ENCODE measurements at places on chromosomes 6 and 20.

GRCh38 chr20:32203356-32204204, 4.0 kb downstream of the PLAGL2 start:
- DNase-seq: no peak

DNA sequence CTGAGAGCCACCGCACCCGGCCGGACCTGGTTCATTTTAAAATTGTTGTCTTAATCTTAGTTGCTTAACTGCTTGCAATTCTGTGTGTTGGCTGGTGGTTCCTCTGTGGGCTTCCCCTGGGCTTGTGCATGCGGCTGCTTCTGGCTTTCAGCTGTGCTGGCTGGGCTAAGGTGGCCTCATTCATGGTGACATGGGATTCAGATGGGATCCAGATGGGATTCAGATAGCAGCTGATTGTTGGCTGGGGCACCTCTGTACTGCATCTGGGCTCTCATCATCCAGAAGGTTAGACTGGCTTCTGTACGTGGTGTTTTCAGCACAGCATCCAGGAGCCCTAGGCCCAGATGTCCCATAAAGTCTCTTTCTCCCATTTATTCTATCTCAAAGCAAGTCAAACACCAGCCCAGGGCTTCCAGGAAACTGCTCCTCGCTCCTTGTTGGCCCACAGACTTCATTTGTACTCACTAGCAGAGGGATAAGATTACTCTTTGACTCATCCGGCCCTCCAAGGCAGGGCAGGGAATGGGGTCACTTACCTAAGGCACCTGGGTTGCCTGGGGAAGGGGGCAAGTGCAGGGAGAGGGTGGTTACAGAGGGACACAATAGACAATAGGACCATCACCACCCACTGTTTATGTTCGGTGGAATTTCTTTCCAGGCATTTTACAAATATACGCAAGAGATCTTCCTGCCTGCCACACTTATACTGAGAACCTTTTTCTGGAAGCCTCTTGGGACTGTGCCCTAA, 10.2 kb upstream of the PEDS1 start:
- DNase-seq: no peak

- DNase-seq: no peak
Measured at GRCh38 chr20:1626528-1627199, 6.9 kb upstream of the SIRPB1 start.

DNA sequence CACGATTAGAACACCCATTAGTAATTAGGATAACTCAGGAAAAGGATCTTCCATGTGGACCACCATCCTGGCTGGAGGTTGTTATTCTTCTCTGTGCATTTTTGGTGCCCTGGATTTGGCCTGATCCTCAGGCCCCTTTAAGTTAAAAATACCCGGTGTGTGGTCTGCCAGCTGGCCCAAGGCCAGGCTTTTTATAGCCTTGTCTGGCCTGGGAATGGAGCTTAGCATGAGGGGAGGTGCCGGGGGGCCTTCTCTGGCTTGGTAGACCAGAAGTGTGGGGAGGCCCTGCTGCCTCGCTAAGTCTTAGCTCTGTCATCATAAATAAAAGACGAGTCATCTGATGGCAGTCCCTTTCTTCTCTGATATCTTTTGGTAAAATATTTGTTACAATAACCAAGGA, 71.4 kb downstream of the ARID1B start:
- DNase-seq: peak; percentile 75

- DNase-seq: no peak
Measured at GRCh38 chr6:116616737-116617053, 416 bp downstream of the RSPH4A start.

DNA sequence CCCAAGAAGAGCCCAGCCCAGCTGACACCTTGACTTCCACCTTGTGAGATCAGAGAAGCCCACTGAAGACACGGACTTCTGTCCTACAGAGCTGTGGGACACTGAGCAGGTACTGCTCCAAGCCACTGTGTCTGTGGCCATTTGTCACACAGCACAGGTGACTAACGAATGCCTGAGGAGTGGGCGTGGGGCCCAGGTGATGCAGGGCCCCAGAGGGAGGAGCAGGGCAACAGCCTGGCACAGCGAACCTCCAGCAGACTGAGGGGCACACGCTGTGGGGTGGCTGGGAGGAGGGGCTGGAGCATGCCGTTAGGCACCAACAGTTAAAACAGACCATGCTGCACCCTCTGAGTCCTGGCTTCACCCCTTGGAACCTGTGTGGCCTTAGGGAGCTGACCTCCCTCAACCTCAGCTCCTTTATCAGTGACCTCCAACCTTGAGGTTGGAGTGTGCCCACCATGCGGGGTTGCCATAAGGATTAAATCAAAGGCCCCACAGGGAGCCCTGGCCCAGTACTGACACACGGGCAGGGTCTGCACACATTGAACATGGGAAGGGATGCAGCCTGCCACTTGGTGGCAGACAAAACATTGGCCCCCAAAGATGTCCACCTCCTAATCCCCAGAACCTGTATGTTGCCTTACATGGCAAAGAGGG, 119.9 kb upstream of the CST7 start:
- DNase-seq: no peak
